A673 (cell line): ENCODE measurements at places on chromosomes 11 and 22. TPM values are rescaled to one million over a fixed set of nuclear protein-coding genes. Genes with fewer than 3 reads are reported as not detected.

- DNase-seq = peak; percentile 68
These were observed 94.2 kb upstream of the TBCEL start for GRCh38 chr11:120929664-120930154.

GRCh38 chr11:68687986-68688385 is 3.6 kb downstream of the GAL start:
- DNase-seq = no peak

- peak; percentile 82 for DNase-seq
These were observed 44.3 kb downstream of the NNMT start for GRCh38 chr11:114340311-114341131.

PKNOX2 gene
- 1.1 and 1.4 TPM in 2 replicates for total RNA-seq
